ENCODE measurements at places on chromosomes 3 and 15.

DNA sequence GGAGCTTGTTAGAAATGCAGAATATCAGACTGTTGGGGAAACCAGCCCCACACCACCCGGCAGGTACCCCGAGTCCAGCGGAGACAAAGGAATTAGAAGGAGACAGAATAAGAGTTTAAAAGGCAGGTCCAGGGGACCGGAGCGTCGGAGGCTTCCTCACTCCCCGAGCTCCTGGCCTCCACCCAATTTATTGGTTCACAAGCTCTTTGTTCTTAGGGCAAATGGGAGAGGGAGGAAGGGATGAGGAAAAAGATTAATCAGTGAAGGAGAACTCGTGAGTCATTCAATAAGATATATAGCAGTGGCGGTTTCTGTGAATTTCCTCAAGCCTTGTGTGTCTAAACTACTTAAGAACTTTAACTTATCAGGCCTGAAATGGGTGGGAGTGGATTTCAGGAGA lies 32.1 kb upstream of the WDR72 start:
- no peak for DNase-seq

GRCh38 chr15:90049666-90050604 lies 48.8 kb downstream of the ZNF710 start:
- DNase-seq = no peak

- no peak for DNase-seq
These were observed 90.2 kb upstream of the FGF12 start for GRCh38 chr3:192817506-192817905.

DNA sequence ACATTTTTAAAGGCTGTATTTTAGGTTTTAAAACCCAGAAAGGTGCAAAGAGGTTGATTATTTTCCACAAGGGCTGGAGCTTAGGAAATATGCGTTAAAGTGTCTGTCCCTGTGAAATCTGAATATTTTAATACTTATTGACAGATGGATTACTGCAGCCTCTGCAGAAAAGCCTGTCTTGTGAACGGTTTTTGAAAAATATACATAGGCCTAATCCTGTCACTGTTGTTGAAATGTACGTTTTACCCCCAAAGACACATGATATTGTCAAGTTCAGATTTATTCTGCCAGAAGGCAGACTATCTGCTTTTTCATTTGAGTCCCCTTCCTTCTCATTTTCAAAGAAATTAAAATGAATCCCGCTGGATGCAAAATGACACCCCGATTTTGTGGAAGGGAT lies 2.2 kb upstream of the BCL6 start:
- DNase-seq = no peak

GRCh38 chr15:67841513-67841762 lies 1.6 kb upstream of the RNU6-1 start:
- no peak for DNase-seq

All from stimulated activated CD4-positive, alpha-beta T cell treated with anti-CD3 and anti-CD28 coated beads, Interleukin-12 subunit alpha, Interleukin-12 subunit beta, amount 100 ng/mL, for 48 hours (primary cell).